ENCODE measurements at places on chromosomes 12 and 14.

DNA sequence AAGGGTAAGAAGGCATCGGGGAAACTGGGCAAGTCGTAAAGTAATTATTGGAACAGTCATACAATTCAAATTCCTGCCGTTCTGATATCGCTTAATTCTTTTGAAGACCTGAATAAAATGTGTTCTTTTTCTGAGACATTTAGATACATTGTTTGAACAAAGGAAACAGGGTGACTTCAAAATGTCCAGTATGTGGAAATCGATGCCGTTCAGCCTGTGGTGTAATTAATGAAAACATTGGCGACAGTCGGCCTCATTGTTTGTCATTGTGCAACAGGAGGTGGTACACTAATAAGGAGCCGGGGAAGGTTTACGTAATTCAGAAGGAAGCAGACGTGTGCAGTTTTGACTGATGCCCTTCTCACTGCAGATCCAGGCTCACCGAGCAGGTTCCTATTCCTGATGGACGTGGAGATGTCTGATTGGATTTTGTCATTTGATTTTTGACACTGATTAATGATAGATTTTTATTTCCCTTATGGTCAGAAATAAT is 92.7 kb downstream of the BORCS5 start:
- DNase-seq: no peak

GRCh38 chr12:53069621-53070410 is 9.4 kb downstream of the SPRYD3 start:
- DNase-seq: no peak

GRCh38 chr14:101359221-101360053 is 201.9 kb upstream of the DIO3 start:
- DNase-seq: peak; percentile 1

DNA sequence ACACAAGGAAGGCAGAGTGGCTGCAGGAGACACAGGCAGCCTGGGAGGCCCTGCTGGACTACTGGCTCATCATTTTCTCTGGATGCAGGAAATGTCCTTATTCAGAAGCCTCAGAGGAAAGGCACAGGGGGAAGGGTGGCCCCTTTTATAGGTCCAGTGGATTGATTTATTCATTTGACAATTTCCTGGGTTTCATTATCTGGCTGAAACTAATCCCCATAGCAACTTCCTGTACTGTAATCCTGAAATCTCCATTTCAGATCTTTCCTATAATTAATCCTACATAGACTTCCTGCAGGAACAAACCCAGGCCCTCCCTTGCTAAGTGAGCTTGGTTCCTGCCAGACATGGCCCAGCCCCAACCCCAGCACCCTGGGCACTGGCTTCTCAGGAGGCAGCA is 23.0 kb downstream of the KRT76 start:
- no peak for DNase-seq

DNA sequence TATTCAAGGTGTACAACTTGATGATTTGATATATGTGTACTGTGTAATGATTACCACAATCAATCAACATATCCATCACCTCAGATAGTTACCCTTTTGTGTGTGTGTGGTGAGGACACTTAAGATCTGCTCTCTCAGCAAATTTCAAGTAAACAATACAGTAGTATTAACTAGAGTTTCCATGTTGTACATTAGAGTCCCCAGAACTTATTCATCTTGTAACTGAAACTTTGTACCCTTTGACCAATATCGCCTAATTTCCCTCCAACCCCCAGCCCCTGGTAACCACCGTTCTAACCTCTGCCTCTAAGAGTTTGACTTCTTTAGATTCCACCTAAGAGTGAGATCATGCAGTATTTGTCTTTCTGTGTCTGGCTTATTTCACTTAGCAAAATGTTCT is 12.1 kb downstream of the ADCK1 start:
- DNase-seq: no peak

DNA sequence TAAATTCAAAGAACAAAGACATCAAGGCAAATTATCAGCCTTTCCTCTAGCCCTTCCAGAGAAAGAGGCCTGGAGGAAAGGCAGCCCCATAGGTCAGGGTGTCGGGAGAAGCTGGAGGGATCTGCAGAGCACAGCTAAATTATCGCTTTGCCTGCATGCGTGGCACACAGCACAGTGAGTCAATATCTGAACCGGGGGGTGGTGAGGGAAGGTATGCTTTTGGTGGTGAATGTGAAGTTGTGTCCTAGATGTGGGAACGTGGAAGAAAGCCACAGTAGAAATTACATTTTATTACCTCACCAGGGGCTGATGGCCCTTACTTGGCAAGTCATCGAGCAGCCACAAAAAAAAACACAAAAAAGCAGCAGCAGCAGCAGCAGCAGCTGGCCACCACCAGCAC is 243.2 kb downstream of the EGLN3 start:
- DNase-seq: no peak

GRCh38 chr14:102949062-102949800 is 26.8 kb downstream of the AMN start:
- DNase-seq: peak; percentile 58

GRCh38 chr12:89750389-89751351 is 42.0 kb upstream of the ATP2B1 start:
- DNase-seq: no peak

GRCh38 chr12:7241404-7242005 is 52.0 kb downstream of the PEX5 start:
- DNase-seq: peak; percentile 58

DNA sequence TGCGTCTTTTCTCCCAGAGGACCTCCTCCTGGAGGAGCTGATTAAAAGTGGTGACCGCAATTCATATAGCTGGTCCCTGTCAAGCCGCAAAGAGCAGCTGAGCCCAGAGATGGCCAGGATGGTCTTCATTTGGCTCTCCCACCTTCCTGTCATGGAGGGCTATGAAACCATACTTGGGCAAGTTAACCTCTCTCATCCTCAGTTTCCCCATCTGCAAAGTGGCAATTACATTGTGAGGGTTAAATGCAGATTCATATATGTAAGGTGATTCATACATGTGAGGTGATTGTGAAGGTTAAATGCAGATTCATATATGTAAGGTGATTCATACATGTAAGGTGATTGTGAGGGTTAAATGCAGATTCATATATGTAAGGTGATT is 3.6 kb upstream of the TESC start:
- DNase-seq: no peak
